ENCODE measurements at places on chromosomes 1 and 21.

GRCh38 chr1:62294261-62294660 is 25.0 kb downstream of the KANK4 start:
- no peak for DNase-seq

- no peak for DNase-seq
Measured at GRCh38 chr1:5291889-5292288, 637.5 kb downstream of the AJAP1 start.

GRCh38 chr21:36149788-36150711 is 6.6 kb upstream of the DOP1B start:
- DNase-seq: no peak

DNA sequence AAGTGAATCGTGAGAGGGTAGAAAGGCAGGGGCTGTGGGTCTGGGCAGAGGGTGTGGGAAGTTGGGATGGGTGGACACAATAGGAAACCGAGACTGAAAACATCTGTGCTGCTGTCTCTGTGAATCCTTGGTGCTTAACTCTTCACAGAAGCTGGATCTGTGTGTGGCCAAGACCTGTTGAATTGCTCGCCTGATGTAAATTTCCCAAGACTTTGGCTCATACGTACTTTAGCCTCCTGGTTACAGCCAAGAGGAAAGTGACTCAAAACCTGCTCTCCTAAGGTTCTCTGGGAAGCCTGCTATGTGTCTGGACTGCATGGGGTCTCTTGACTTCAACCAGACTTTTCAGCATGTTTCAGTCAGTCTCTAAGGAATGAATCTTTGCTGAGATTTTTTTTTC is 270.3 kb downstream of the RWDD3 start:
- no peak for DNase-seq

DNA sequence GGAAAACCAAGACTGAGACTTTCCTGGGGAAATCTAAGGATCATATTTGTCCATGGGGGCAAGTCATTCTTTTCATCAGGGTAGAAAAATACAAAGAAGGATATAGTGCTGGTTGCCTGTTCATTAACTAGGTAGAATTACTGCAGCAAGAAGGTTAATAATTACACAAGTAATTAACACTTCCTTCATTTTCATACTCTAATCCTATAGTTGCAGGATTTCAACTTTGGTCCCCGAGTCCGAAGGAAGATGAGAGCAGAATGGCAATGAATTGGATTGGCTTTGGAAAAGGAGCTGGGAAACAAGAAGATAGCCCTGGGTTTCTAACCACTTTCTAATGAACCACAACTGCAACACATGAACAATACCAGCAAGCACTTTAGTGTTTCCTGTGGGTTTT is 199.2 kb upstream of the ESRRG start:
- no peak for DNase-seq

DNA sequence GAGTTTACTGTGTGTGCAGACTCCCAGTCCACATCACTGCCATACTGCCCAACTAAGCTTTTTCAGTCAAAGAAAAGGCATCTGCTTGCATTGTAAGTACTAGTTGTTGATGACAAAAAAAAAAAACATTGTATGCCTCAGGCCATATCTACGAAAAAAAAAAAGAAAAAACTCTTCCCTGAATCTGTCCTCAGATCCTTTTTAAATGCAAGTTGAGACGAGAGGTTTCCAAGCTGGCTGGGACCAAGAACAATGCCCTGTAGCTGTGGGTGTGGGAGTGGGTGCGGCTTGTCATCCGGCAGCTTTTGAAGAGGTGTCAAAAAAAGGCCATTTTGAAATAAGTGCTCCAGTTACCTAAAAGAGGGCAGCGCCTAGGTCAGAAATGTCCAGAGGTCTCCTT is 29.2 kb upstream of the HHAT start:
- DNase-seq: no peak

DNA sequence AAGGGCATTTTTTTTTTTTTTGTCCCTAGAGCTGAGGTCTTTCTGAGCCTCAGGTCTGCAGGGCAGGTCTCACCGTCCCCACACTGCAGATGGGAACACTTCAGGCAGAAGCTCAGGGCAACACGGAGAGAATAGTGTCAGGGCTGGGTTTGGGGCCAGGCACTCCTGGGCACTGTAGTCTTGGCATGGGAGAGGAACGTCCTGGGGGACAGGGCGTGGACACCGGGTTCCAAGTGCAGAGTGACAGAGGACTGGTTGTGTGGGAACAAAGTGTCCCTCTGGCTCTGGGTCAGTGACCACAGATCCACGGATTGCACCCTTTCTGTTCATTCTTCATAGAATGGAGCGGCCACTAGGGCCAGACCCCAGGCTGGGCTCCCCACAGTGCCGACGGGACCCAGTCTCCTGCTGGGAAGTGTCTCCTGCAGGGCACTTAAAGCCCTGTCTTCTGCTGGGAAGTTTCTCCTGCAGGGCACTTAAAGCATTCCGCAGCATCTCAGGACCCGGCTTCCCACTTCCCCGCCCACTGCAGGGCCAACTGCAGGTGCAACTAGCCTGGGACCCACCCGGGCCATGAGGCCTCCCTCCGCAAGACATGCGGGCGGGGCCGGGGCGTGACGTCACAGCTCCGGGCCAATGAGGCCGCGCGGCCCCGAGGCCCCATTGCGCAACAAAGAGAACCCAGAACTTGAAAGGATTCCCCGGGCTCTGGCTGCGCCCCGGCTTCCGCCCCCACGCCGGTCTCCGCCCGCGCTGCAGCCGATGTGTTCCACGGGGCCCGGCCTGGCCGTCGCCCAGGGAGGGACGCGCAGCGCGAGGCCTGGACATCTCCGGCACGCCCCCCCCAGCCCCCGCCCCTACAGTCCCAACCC is 1.2 kb downstream of the GPR153 start:
- peak; percentile 67 for DNase-seq

GRCh38 chr1:37250371-37250770 is 216.1 kb upstream of the GRIK3 start:
- DNase-seq: no peak

- no peak for DNase-seq
Measured at GRCh38 chr1:94804442-94804837, 15.7 kb upstream of the SLC44A3 start.

- DNase-seq: no peak
Measured at GRCh38 chr1:214004795-214005194, 17.0 kb downstream of the PROX1 start.

- DNase-seq: no peak
Measured at GRCh38 chr1:192489047-192489446, 86.5 kb upstream of the RGS1 start.

DNA sequence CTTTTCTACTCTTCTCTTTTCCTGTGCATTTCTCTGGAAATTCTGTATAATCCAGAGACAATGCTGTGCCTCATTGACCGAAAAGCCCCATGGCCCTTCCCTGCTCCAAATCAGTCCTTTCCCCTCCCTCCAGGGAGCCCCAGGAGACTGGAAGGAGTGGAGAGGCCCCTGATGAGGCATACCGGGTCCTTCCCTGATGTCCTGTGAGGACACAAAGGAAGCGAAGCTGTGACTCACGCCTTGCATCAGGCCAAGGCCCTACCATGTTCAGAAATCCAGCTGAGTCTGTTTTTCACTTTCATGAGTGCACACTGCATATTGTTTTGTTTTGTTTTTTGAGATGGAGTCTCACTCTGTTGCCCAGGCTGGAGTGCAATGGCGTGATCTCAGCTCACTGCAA is 38.7 kb upstream of the BECN2 start:
- no peak for DNase-seq

- DNase-seq: no peak
Measured at GRCh38 chr1:112686835-112687234, 12.4 kb downstream of the MOV10 start.

DNA sequence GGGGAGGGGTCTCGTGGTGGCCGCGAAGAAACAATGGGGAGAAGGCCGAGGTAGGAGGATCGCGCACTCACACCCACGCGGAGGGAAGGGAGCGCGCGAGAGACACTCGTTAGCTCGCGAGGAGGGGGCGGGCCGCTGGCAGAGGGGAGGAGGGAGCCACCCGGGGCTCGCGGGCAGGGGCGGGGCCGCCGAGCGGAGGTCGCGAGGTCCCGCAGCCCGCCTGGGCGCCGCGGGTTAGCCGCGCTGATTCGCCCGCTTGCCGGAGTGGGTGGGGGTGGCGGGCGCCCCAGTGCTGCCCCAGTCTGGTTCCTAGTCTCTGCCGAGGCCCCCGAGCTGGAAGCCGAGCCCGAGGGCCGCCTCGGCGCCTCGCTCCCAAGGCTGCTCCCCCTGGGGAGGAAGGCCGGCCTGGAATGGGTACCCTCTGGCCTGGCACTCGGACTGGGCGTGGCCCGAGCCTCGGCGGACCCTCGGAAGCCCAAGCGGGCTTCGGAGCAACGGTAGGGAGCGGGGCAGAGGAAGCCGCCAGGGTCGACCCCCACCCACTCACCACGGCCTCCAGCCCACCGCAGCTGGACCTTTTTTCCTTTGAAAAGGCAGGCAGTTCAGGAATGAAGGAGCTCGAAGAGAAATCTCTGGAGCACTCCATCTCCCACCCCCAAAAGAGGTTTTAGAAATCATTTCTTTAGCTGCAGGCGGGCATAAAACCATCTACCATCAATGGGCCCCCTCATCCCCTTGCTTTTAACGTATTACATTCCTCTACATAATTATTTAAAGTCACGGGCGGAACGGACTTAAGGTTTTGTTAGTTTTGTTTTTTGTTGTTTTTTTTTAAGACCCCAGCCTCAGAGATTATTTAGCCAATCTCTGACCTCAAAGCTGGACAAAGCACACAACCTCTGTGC is 722 bp upstream of the TUT4 start:
- DNase-seq: peak; percentile 85

GRCh38 chr1:164611754-164612642 is 53.0 kb downstream of the PBX1 start:
- DNase-seq: no peak

DNA sequence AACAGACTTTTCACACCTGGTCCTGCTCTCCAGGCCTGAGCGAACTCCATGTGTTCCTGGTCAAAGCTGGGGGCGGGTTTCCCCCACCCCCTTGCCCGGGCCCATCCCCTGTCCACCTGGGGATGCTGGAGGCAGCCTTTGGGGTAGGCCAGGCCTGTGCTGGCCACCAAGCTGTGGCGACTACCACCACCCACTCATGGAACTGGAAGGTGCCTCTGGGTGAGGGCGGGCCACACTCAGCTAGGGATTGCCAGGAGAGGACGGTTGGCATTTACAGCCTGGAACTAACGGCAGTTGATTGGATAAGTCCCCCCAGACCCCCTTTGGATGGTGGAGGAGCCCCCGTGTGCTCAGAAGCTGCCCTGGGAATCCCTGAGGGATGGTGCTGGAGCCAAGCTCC is 7.9 kb downstream of the S100B start:
- DNase-seq: no peak

DNA sequence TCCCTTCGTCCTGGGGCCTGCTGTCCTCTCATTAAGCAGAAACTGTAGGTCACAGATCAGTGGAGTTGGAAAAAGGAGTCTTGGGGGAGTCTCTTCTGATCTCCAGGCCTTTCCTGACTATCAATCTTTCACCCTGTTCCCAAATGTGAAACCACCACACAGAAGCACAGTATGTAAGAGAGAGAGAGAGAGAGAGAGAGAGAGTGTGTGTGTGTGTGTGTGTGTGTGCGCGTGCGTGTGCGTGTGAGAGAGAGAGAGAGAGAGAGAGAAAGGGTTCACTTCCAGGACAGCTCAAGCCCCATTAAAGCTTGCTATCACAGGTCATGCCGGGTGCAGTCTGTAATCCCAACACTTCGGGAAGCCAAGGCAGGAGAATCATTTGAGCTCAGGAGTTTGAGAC is 1.5 kb upstream of the TTC24 start:
- DNase-seq: no peak

GRCh38 chr1:207031632-207032264 is 808 bp downstream of the C1orf116 start:
- no peak for DNase-seq

GRCh38 chr1:96445302-96445701 is 276.3 kb upstream of the PTBP2 start:
- no peak for DNase-seq

GRCh38 chr1:97423403-97423802 is 497.4 kb downstream of the DPYD start:
- no peak for DNase-seq

DNA sequence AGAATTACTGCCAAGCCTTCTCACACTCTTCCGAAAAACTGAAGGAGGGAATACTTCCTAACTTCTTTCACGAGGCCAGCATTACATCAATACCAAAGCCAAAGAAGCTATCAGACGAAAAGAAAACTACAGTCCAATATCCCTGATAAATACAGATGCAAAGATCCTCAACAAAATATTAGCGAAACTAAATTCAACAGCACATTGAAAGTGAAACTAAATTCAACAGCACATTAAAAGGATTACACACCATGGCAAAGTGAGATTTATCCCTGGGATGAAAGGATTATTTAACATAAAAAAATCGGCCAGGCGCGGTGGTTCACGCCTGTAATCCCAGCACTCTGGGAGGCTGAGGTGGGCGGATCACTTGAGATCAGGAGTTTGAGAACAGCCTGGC is 176.8 kb downstream of the FAF1 start:
- no peak for DNase-seq

- DNase-seq: no peak
Measured at GRCh38 chr1:147215540-147215916, 9.6 kb downstream of the FMO5 start.

GRCh38 chr21:41864311-41865001 is 14.7 kb downstream of the PRDM15 start:
- DNase-seq: no peak

DNA sequence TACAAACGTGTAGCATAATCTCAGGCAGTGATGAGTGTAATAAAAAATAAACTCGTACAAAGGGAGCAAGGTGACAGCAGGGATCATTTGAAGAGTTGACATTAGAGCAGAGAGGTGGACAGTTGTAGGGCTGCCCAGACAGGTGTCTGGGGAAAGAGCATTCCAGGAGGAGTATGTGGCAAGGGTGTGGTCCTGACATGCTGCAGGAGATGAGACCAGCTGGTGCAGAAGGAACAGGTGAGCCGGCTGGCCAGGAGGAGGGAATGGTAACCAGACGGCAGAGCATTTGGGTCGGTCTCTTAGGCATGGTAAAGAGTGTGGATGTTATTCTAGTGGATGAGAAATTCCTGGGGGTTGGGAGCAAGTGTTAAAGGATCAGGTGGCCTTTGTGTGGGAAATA is 306.3 kb downstream of the LMX1A start:
- no peak for DNase-seq

DNA sequence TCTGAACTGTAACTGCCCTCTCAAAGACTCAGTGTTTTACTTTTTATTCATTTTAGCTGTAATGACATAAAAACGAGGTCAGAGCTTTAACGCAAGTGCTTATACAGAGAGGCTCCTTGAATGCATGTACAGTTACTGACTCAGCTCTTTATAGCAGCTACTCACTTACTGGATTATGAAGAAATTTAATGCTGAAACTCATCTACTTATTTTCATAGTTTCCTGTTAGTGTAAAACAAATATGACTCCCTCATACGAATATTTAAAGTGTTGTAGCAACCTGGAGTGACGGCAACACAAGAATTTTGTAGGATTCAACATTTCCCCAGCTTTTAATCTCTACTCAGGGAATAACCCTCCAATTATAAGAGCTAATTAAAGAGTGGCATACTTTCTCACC is 32.7 kb downstream of the ADSS2 start:
- DNase-seq: no peak

DNA sequence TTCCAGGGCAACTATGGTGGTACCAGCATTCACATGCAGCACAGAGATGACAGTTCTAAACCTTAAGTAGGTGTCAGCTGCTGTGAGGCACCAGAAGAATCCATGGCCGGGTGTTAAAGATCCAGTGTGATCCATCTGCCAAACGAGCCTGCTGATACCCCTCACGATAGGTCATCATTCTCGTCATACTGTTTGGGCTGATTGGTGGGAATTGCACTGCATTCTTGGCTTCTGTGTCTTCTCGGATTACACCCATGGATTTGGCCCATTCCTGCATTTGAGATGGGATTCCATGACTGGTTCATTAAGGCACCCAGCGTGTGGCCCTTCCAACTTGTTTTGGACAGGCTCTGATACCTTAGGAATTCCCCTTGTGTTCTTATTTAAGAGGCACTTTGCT is 55.2 kb downstream of the ST6GALNAC3 start:
- no peak for DNase-seq
